ENCODE measurements at places on chromosomes 1 and 21.

DNA sequence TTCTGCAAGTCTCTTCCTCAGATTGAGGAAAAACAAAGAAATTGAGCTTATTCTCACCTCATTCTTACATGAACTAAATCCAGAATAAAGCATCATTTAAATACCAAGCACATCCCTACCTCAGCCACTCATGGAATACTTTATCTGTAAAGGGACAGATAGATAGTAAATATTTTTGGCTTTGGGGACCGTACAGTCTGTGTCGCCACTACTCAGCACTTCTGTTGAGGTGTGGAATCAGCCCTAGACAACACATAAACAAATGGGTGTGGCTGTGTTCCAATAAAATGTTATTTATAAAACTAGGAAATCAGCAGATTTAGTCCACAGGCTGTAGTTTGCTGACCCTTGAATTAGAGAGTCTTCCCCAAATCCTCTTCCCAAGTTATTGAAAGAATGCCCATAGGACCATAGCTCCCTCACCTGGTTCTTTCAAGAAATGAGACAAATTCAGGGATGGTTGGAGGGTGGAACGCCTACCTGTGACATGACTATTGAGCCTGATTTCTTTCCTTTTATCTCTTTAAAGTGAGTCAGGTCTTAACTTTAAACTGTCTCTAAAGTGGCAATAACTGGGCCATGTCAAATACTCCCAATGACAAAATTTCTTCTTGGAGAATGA is 878.5 kb downstream of the USP25 start:
- DNase-seq: no peak

GRCh38 chr1:66248746-66249145 is 285.2 kb upstream of the SGIP1 start:
- no peak for DNase-seq

DNA sequence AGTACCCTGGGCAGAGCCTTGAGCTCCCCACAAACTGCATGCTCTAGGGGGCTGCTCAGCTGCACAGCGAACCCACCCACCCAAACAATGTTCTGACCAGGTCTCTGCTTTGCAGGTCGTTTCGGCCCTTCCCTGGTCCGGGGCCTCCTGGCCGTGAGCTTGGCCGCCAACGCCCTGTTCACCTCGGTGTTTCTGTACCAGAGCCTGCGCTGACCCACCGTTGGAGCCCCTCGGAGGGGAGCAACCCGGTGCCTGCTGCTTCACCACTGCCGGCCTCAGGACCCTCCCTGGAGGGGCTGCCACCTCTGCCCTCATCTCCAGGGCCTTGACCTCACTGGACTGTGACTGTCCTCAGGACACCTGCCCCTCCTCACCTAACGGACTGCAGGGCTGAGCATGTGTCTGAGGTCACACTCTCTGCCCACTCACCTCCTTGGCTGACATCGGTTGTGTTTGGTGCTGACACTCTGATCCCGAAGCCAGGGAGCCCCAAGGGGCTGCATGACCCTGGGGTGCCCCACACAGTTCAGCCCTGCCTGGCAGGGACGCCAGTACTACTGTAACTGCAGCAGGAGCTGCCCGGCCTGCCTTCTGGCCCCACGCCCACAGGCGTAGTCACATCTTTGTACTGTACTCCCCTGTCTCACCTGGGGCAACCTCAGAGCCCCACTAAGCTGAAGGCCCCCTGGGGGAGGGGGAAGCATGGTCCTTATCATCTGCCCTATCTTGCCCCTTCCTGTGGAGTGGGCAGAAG is 24.3 kb downstream of the TMEM201 start:
- peak; percentile 18 for DNase-seq

DNA sequence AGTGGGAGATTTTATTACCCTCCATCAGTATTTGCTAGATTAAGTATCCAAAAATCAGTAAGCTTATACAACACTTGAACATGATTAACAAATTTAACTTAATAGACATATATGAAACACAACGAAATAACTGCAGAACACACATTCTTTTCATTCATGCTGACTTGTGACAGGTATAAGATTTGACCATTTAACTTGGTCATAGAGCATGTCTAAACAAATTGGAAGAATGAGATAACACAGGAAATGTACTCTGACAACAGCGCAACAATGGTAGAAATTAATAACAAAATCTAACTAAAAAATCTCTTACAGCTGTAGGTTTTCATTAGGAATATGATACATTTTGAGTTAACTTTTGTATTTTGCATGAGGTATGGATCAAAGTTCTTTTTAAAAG is 62.4 kb upstream of the TTLL7 start:
- no peak for DNase-seq

DNA sequence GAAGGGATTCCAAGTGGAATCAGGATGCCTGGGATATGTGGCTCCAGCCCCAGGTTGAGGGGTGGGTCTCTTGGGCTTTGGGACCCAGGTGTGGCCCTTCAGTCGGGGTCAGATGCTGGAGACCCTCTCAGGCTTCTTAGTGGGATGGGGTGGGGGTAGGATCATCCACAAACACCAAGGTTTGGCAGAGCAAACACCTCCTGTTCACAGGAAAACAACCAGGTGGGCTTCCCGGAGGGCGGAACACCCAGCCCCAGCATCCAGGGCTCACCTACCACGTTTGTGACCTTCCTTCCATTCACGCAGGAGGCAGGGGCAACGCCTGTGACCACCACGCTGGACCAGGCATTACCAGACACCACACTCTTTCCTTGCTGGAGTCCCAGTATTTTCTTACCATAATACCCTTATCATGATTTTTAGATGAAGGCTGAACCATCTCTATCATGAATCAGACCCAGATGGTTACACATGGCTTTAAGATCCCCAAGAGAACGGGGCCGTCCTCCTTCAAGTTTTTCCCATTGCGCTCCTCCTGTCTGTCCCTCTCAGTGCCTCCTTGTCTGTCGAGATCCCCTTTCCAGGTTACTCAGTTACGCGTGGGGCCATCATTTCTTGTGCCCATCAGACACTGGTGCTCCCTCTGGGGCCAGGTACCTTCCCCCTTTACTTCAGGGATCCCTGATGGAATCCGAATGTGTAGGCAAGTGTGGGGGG is 428.2 kb downstream of the NPHP4 start:
- DNase-seq: no peak

DNA sequence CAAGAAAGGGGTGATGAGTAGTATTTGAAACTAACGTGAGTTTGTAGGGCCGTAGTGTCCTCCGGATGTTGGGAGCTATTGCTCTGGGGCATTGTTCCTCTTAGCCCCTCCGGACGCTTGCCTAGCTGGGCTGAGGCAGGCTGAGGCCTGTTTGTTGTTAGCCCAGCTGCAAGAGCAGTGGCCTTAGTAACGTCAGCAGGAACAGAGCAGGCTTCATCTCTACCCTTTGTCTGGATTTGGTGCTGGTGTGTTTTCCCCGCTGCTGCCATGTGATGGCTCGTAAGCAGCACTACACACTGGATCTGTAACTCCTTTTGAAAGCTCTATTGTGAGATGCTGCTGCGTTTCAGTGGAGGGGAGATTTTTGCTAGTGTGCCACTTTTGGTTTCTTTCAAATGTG is 57.6 kb downstream of the DNM3 start:
- no peak for DNase-seq

GRCh38 chr1:18693256-18694098 is 62.8 kb downstream of the PAX7 start:
- peak; percentile 58 for DNase-seq

DNA sequence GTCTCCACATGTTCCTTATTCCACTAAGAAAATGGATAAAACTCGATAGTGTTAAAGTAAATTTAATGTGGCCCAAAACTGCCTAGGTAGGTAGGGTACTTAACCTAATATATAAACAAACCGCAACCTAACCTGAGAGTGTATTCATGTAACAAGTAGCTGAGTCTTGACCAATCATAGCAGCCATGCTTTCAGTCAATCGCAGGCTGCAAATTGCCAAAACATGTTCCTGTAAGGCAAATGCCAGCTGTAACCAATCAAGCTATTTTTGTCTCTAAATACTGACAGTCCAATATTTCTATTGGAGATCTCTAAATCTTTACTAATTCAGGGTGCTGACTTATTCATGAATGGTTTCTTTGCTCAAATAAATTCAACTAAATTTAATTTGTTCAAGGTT is 3.1 kb upstream of the HMGCS2 start:
- no peak for DNase-seq

DNA sequence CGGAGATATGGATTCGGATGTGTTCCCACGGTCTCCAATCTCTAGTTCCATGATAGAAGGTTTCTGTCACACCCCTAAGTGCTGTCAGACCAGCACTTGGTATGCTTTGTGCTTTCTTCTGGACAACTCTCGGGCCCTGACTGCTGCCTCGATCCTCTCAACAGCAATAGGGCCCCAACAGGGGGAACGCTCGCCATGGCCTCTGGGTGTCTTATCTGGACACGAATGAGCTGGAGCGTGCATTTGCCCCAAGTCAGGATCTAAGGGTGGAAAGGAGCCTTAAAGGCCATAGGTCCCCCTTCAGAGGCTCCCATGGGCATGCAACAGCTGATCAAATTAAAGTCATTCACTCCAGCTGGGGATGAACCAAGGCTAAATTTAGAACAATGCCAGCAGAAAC is 76.8 kb downstream of the TCP10L start:
- no peak for DNase-seq

DNA sequence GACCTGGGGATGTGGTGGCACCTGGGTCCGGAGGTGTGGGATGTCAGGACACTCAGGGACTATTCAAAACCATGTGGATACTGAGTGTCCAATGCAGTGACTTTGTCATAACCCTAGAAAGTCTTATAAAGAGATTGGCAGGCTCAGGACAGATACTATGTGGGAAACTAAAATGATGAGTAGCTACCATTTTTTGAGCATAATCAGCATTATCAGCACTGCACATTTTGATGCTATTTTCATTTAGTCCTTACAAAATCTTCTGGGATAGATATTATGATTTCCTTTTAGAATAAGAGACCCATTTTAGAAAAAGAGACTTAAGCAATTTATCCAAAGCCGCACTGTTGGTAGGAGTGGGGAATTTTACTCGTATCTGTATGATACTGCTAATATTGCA is 93.4 kb downstream of the DNM3 start:
- no peak for DNase-seq

DNA sequence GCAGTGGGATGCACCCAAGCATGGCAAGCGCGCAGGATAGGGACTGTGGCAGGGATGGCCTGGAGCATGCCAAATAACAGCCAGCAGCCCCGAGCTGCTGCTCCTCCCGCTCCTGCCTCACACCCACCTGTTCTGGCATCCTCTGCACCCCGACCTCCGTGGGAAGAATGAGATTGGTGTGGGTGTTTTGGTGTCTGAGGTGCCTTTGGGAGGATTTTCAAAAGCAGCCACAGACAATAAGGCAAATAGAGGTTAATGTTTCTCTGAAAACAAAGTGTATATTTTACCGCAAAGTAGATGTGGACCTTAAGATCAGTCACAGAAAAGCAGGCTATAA is 35.5 kb downstream of the IGFN1 start:
- DNase-seq: no peak
